ENCODE measurements at places on chromosomes 1 and 21.

DNA sequence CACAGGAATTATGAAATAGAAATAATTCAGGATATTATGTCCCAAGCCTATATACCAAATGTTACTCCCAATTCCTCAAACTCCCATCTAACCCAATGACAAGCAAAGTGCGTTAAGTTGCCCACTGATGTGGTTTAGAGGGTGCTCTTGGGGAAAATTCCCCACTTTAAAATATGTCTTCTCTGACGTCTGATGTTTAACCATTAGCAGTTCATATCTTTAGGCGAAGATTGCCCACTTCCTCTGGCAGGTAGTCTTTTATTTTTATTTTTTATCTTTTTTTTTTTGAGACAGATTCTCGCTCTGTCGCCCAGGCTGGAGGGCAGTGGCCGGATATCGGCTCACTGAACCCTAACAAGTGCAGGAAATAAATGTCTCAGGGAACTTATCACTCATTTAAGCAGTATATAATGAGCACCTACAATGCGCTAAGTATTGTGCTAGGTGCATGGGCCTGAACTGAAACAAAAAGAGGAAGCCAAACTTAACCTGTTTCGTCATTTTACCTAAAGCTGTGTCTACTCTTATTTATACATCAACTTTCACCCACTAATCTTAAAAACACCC lies 1.3 kb upstream of the LYST start:
- DNase-seq: no peak

- peak; percentile 87 for DNase-seq
These were observed 1.2 kb downstream of the MAP3K6 start for GRCh38 chr1:27365372-27366112.

DNA sequence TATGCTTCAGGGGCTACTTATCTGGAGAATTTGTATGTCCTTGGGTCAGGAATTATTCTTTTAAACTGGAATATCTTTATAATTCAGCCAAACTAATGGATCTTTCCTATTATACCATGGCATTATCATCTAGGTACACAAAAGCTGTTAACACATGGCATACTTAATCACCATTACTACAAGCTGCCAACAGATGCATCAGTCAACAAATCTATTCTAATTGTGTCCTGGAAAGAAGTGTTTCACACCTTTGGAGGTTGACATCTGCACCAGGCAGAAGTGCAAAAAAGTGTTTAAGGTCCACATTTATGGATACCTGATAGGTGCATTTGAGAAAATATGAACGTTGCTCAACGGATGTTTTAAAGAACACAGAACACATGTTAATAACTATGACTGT lies 470.2 kb upstream of the ADGRL2 start:
- DNase-seq: no peak

DNA sequence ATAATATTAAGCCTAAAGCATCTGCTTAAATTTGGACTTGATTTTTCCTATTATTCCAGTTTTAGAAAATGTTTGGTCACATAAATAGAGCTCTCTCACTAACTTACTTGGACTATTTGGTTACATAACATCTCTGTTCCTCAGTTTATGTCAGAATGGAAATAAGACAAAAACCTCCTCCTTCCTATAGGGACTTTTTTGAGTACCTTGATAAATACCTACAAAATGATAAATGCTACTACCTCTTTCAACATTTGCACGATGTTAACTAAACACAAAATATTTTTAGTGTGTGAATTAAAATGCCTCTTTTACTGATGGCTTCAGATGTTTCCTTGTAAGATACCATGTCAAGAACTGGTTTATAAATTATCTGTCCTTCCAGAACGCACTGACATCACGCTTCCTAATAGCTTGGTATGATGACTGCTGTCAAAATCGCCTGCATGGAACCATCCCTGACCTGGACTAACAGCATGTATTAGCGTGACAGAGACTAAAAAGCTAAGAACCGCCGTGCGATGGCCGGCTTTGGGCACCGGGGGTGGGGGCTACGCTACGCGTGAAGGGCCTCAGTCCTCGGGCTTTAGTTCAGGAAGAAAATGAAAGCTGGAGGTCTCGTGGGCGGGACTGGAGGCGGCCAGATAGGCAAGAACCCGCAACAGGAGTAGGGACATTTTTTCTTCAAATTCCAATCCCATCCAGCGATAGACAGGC lies 133.2 kb upstream of the BARHL2 start:
- peak; percentile 22 for DNase-seq

DNA sequence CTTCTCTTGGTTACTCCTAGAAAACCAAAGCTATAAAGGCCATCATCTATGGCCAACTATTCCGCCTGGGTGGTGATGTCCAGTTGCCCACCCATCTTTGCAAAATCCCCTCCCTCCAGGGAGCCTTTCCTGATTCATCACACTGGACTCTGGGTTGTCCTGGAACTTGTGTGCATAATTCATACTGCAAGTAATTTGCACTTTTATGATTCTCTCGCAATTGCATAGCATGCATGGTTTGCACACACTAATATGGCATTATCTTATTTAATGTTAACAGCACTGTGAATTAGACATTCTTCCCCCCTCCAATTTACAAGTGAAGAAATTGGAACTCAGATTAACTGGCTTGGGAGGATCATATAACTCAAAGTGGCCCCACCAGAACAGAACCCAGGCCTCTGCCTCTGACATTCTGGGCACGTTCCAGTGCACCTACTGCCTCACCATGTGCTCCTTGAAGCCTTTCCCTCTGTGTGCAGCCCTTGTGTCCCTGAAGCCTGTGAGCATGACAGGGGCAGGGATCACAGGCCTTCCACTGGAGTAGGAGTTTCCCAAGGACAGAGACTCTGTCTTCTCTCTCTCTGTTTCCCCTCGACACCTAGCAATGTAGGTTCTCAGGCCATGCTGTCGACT lies 98.9 kb upstream of the IPO9 start:
- DNase-seq: no peak

GRCh38 chr21:38494703-38495102 lies 3.6 kb downstream of the ERG start:
- no peak for DNase-seq

- DNase-seq: peak; percentile 11
These were observed 1.3 kb downstream of the EDARADD start for GRCh38 chr1:236395230-236395946.

DNA sequence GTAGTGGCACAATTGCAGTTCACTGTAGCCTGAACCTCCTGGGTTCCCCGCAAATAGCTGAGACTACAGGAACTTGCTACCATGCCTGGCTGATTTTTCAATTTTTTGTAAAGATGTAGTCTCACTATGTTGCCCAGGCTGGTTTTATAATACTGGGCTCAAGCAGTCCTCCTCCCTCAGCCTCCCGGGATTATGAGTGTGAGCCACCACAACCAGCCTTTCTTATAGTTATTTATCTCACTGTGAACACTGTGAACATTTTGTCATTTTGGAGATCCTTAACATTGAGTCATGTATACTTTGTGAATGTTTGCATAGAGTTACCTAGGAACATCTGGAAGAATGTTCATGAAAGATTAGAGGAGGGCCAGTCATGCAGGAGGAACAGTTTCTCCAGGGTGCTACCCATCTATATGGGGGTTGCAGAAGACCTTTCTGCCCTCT lies 127.1 kb upstream of the CACYBP start:
- DNase-seq: peak; percentile 16

GRCh38 chr1:47226121-47226838 lies 5.7 kb downstream of the TAL1 start:
- DNase-seq: no peak

GRCh38 chr1:168966636-168967035 lies 139.9 kb upstream of the ATP1B1 start:
- DNase-seq: no peak

DNA sequence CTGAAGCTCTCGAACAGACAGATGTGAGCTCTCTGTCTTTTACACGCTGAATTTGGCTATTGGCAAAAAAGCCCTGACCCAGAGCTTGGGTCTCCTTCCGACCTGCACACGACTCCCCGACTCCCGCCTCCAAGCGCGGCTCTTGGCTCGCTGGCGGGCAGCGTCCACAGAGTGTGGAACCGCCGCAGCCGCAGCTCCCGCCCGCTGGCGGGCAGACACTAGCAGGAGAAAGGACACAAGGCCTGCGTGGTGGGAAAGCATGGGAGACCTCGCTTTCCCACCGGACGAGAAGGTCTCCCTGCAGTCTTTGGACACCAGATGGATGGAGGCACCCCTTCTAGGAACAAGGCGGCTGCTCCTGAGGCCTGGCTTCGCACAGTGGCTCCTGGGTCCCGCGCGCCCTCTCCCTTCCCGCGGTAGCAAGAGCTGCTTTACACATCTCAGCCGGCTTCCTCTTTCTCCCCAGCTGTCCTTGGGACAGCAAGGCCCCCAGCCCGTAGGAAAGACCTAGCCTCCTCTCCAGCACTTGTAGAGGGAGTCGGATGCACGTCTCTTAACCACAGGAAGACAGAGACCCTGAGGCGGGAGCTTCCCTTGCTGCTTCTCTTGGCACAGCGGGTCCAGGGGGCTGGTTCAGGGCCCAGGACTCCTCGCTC lies 92.1 kb downstream of the PRKAB2 start:
- DNase-seq: no peak

DNA sequence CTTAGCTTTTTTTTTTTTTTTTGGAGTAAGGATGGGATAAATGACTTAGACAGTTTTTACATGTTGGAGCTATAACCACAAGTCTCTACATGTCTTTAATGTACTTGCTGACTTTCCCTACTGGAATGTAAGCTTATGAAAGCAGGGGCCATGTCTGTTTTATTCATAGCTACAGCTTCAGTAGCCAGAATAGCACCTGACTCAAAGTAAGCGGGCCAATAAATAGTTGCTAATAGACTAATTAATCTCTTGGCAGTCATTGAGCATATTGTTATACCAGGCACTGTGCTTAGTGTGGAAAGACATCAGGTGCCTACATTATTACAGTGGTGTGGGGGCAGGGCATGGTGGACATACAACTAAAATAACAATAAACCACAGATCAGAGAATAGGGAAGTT lies 84.4 kb upstream of the HOOK1 start:
- peak; percentile 92 for DNase-seq

- DNase-seq: peak; percentile 28
These were observed 25.5 kb downstream of the IFNGR2 start for GRCh38 chr21:33428669-33429068.

- no peak for DNase-seq
These were observed 136.6 kb downstream of the PROX1 start for GRCh38 chr1:214124281-214124805.

DNA sequence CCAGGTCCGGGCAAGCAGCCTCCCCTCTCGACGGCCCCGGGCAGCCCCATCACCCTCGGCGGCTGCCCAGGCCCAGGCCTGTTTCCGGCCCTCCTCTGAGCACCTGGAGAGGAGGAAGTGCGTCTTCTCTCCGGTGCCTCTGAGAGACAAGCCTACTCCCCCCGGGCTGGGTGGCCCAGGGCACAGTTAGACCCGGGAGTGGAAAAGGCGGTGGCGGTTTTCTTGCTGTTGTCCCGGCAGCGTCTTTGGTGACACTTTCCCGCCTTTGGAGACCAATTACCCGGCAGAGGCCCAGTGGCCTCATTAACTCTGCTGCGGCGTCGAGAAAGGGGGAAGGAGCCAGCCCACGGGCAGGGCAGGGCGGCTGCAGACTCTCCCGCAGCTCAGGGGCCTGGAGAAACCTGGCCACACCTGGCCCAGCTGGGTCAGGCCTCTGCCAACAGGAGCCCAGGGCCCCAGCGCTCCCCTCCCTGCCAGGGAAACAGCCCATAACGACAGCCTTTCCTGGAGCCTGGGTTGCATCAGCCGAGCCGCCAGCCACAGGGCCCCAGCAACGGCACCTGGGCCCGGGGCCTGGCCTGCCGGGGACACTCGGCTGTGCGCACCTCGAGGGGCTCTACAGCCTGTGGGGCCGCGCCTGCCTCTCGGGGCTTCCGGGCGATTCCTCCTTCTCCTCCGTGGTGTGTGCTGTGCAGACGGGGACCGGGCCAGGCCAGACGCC lies 28.4 kb upstream of the C1orf159 start:
- no peak for DNase-seq

- DNase-seq: peak; percentile 35
These were observed 87.9 kb downstream of the RPS6KC1 start for GRCh38 chr1:213138892-213139291.

- peak; percentile 89 for DNase-seq
These were observed 22.3 kb downstream of the CD34 start for GRCh38 chr1:207888652-207889051.

DNA sequence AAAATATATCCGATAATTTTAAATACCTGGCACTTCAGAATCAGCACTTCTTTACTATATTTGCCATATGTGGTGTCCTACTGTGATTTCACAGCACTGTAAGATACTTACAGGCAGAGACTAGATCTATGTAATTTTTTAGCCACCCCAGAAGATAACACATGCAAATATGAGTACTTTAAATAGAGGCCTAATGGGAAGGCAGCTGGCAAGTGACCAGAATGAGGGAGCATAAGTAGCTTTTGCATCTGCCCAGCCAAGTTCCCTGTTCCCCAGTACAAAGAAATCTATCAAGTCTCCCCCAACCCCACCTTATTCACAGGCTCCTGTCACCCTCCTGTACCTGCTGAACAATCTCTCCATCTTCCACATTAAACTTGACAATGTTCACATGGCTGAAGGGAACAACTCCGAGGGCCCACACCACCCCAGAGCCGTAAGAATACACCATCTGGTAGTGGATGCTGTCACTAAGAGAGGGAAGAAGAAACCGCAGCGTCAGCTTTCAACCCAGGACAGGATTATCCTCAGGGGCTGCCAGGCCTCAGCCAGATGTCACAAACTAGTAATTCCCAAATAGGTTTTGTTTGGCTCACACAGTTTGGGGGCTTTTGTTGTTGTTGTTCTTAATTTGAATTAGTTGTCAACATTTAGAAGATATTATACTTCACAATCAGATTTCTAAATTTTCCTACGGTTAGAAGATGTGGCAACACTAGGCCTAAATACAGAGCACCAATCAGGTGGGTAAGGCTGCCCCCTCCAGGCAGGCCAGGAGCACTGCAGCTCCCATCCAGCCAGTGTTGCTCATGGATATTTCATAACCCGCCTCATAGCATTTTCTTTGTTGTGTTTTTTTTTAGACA lies 10.4 kb downstream of the EMC1 start:
- DNase-seq: peak; percentile 78

- DNase-seq: no peak
These were observed 91.8 kb downstream of the TRIM11 start for GRCh38 chr1:228314658-228315483.

DNA sequence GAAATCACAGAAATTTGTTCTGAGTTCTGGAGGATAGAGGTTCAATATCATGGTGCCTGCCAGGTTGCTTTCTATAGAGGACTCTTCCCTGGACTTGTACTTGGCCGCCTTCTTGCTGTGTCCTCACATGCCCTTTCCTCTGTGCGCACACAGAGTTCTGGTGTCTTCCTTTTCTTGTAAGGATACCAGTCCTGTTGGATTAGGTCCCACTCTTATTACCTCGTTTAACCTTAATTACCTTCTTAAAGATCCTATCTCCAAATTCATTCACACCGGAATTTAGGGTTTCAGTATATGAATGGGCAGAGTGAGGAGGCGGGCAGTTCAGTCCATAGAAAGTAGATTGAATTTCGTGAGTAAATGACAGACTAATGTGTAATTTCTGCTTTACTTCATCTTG lies 413.9 kb downstream of the NCAM2 start:
- DNase-seq: no peak

Measured in AG10803 (cell line).